ENCODE measurements at places on chromosomes 7 and 10.

DNA sequence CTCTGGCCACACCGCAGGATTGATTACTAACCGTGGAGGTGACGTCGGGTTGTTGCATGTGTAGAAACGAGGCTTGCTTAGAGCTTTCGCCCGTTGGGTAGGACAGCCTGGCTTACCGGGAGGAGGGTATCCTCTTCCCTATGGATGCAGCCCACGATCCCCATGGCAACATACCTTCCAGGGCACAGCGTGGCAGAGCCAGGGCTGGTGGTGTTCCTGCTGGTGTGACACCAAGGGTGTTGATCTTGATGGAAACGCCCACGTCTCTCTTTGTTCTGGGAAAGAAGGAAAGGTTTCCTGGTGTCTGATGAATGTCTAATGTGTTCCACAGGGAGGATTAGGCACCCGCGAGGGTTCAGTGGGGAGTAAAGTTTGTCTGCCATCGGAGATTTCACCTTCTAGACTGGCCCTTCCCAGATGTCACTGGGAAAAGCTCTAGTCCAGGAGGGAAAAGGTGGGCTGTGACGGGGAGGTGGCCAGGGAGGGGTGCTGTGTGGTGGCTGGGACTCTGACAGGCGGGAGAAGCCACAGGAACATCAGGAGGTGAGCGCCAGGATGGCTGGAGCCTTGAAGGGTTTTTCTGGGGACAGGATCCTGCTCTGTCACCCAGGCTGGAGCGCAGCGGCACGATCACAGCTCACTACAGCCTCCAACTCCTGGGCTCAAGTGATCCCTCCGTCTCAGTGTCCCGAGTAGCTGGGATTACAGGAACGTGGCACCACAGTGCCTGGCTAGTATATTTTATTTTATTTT, 102.1 kb downstream of the CUX1 start:
- DNase-seq, result no peak

DNA sequence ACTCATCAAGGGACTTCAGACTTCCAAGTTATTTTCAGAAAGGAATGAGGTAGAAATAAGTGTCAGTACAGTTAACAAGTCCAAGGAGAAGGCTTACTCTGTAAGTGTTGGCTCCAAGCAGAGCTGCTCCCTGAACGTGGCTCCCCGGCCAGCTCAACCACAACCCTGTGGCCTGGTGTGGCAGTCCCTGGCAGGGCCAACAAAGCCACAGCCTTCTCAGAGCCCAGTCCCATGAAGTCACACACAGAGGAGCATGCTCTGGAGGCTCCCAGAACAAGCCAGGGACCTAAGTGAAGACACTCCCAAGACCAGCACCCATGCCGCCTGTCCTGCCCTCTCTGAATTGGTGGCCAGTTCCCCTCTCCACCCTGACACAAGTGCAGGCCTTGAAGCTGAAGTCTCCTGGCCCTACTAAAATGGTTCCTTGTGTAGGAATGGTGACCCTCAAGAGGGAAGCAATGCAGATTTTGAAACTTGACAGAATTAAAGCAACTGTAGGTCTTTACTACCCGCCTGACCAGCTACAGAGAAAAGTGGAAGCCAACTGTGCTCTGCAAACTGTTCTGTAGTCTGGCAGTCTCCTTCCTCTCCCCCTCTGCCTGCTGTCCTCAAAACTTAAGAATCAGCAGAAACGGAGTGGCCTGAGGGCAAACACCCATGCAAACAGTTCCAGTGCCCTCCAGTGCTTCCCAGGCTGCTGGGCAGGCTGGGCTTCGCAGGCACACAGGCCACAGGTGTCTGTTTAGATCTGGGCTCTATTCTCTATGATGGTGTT, 51.1 kb downstream of the NOD1 start:
- DNase-seq, result no peak

GRCh38 chr7:23345601-23346000, 46.5 kb downstream of the MALSU1 start:
- no peak for DNase-seq

DNA sequence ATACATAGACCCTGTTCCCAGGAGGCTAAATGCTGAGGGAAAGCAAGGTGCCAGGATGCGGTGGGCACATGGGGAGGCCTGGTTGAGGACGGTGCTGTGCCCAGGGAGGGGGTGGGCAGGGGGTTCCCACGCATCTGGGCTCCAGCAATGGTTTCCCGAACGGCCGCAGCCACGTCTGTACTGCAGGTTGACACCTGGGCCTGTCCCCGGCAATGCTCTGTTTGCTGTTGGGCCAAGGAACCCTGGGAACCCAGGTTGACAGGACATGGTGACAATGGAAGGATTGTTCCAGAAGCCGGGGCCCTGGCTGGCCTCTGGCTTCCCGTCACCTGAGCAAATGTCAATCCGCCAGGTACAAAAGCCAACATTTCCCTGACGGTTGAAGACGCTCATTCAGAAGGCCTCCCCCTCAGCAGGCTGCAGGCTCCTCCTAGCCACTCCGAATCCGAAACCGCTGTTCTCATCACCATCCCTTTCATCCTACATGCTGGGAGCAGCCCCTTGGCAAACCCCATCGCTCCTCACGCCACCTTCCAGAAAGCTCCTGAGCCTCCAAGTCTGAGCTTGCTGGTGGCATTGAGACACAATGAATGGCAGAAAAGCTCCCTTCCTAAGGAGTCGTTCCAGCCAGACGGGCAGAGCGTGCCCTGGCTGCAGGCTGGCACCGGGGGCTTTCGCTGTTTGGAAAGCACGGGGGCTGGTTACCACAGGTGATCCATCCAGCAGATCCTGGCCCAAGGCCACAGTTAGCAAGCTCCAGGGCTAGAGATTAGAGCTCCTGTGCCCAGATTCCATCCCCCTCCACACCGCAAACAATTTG, 31.2 kb downstream of the SPOCK2 start:
- DNase-seq, result no peak

- DNase-seq, result no peak
Measured at GRCh38 chr7:3188946-3189345, 112.1 kb upstream of the SDK1 start.

DNA sequence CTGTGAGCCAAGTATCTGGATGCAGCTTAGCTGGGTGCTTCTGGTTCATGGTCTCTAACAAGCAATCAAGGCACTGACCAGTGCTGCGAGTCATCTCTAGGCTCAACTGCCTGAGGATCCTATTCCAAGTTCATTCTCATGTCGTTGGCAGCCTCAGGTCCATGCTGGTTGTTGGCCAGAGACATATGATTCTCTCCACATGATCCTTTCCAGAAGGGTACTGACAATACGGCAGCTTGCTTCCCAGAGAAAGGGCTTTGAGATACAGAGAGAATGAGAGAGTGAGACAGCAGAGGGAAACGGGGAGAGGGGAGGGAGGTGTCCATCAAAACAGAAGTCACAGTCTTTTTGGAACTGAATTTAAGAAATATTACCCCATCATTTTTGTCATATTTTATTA, 405.6 kb downstream of the XPNPEP1 start:
- no peak for DNase-seq

GRCh38 chr10:113663908-113664307, at the start of gene NRAP:
Gene NRAP (minus strand): TSS chr10:113664041. CDS start chr10:113663882, 159 bp downstream.
- no peak for DNase-seq

- no peak for DNase-seq
Measured at GRCh38 chr7:87316846-87317552, 28.5 kb upstream of the CROT start.

- no peak for DNase-seq
Measured at GRCh38 chr7:4200546-4201094, 481.5 kb upstream of the FOXK1 start.

GRCh38 chr7:18497800-18498199, 2.3 kb downstream of the HDAC9 start:
- DNase-seq, result no peak

DNA sequence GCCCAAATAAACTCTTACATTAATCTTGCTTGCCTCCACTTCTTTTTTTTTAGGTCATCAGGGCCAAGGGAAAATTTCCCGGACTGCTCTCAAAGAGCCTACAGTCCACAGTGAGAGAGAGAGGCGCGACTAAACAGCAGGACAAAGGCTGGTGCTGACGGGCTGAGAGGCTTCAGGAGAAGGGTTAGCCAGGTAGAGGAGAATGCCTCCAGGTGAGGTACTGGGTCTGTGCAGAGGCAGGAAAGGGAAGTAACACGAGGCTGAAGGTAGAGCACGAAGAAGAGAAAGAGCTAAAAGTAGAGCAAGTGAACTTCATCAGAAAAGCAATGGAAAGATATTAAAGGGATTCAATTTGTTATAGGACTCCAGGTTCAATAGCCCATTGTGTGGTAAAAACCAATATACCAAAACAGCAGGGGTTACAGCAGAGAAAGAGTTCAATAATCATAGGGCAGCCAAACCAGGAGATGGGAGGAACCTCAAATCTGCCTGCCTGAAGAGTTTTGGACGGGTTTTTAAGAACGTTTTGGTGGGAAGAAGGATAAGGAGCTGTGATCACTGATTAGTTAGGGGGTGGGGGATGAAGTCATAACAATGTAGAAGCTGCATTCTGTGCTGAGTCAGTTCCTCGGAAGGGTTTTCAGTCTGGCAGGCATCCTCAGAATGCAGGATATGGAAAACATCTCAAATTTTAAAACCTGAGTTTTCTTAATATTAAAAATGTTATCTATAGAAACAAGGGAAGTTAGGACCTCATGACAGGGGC, 171.5 kb downstream of the AKR1D1 start:
- no peak for DNase-seq

DNA sequence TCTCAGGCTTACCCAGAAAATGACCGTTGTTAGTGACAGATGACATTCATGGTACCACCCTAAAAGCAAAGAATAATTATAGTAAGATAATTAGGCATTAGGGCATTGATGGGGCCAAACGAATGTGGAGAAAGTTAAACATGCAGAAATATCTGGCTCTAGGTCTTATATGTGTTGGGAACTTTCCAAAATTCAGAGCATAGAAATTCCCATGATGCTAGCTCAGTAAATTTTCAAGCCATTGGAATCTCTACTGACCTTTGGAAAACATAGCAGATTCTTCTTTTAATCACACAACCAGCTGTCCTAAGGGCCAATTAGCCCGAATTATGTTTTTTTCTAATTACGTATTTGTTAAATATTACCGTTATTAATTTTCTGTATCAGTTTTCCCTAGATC, 136.1 kb downstream of the CREB5 start:
- no peak for DNase-seq

DNA sequence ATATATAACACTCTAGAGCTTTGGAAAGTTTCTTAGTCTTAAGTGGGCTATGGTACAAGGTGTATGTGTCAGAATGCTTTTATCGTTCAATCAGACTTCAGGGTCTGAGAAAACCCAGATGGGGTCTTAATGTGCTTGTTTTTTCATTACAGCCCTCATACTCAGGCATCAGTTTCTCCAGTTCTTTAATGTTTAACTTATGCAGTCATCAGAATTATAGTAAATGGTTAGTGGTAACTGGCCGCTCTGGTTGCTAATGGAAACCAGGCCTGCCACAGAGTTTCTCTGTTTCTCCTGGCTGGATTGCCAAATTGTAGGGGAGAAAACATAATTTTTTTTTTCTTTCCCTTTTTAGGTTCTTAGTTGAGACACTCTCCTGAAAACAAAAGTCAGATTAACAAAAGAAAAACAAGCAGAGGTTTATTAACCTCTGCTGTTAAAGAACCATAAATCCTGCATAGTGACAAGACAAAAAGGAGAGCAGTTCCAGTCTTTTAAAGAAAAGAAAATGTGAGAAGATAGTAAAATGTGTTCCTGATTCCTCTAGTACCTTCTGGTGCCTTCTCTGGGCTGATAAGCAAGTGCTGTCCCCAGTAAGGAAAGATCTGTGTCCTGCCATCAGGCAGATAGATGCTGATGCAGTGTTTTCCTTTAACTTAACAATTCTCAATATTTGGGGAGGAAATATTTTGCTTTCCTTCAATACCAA, 21.5 kb upstream of the GHITM start:
- DNase-seq, result no peak

- no peak for DNase-seq
Measured at GRCh38 chr7:105935250-105935649, 27.8 kb upstream of the CDHR3 start.

- DNase-seq, result no peak
Measured at GRCh38 chr7:45239486-45239885, 81.9 kb downstream of the RAMP3 start.

DNA sequence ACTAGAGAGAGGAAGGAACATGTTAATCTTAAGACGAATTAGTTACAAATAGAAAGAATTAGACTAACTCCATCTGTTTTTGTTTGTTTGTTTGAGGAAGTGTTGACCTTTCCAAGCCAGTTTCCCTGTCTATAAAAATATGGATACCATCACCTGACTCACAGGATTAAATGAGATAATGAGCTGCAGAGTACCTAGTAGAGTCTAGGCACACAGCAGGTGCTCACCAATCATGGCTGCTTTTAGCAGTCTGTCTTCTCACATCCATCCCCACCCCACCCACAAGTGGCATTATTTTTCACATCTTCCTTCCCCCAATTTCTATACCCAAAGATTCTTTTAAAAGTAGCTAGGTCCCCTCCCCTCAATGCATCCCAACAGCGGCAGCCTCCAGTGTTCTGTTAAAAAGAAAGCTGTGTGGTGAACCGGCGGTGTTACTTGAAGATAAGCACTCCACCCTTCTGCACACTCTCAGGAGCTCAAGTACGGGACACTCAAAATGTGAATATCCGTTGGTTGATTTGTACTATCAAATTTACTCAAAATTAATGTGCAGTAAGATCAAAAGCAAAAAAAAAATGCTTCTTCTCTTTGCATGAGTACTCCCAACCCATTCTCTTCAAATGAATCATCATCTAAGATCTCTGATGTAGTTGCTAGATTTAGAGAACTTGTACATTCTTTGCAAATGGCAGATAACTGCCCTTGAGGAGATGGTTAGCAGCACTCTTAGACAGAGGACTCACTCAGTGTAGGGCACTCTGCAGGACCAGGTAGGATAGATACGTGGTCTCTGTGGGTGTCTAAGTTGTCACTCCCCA, 145.4 kb upstream of the ASAH2 start:
- no peak for DNase-seq

- no peak for DNase-seq
Measured at GRCh38 chr7:125661-126060, 66.7 kb upstream of the FAM20C start.

- DNase-seq, result no peak
Measured at GRCh38 chr10:59012839-59013238, 163.6 kb upstream of the PHYHIPL start.

GRCh38 chr10:132479603-132480221, 57.9 kb upstream of the INPP5A start:
- DNase-seq, result no peak

- DNase-seq, result no peak
Measured at GRCh38 chr10:35795131-35795824, 153.2 kb upstream of the FZD8 start.

DNA sequence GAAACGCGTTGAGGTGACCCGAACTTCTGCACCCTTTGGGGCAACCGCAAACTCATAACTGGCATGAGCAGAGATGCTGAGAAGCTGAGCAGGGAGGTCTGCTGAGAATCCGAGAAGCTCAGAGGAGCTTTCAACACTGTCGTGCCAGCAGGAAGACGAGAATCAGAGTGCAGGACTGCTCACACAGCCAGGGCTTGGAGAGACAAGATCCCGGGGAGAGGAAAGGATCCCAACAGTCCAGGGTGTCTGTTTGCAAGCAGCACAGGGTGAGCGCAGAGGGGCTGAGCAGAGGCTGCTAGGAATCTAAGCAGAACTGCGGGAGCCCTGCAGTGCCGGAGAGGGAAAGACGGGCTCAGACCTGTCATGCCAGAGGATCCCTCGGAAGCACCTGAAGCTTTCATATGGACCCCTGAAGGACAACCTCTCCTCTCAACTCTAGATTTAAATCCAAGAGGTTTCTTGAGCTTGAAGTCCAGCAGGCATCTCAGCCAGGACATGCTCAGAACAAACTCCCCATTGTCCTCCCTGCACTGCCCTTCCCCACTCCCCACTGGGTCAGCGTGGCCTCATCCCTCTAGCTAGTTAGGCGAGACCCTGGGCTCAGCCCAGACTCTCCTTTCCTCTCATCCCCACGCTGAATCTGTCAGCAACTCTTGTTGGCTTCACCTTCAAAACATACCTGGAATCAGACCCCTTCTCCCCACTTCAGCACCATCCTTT, 40.7 kb downstream of the FOXL3 start:
- no peak for DNase-seq
